ENCODE measurements at places on chromosomes 7 and 10. TPM values are rescaled to one million over a fixed set of nuclear protein-coding genes. Genes with fewer than 3 reads are reported as not detected.

DNA sequence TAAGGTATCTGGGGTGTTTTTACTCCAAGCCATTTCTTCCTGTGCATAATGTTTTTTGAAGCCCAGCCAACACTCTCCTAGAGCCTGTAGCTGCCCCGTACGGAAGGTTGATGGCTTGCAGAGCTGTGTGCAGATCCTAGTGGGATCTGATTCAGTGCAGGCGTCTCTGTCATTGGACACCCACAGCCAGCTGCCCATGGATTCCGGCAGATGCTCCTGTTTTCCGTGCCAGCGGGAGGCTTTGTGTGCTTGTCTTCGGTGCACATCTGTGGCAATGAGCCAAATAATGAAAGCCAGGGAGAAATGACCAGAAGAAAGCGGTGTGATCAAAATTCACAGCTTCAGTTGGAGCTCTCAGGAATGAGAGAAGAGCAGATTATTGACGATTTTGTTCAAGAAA is 426.4 kb downstream of the TYW1 start:
- no peak for DNase-seq

GRCh38 chr7:132609906-132610520 is 33.7 kb upstream of the PLXNA4 start:
- no peak for DNase-seq

- no peak for DNase-seq
Measured at GRCh38 chr10:3532644-3533043, 252.4 kb downstream of the KLF6 start.

DNA sequence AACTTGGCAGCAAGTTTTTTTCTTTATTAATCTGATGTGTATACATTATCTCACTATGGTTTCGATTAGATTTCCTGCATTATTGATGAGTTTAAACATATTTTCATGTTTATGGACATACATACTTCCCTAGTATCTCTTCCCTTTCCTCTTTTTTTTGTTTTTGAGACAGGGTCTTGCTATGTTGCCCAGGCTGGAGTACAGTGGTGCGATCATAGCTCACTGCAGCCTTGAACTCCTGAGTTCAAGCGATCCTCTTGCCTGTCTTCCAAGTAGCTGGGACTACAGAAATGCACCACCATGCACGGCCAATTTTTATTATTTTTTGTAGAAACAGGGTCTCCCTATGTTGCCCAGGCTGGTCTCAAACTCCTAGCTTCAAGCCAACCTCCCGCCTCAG is 18.9 kb downstream of the BAZ1B start:
- DNase-seq: no peak

- no peak for DNase-seq
Measured at GRCh38 chr10:96860631-96861277, 28.7 kb downstream of the LCOR start.

DNA sequence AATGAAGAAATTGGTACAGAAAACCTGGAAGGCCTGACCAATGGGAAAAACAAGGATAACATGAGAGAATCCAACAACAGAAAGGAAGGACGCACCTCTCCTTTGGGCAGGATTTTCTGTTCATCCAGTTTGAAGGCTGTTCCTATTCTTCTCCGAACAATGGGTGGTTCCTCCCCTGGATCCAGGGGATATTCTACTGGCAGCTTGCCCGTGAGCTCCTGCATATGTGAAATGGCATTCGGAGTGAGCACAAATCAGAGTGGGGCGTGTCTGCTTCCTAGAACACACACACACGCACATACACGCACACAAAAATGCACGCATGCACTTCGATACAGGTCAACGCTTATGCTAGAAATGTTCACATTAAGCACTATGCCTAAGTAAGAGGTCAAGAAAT is 83.5 kb downstream of the PRPF18 start:
- no peak for DNase-seq

- DNase-seq: peak; percentile 81
Measured at GRCh38 chr7:99473315-99473596, 566 bp downstream of the ZNF789 start.

DNA sequence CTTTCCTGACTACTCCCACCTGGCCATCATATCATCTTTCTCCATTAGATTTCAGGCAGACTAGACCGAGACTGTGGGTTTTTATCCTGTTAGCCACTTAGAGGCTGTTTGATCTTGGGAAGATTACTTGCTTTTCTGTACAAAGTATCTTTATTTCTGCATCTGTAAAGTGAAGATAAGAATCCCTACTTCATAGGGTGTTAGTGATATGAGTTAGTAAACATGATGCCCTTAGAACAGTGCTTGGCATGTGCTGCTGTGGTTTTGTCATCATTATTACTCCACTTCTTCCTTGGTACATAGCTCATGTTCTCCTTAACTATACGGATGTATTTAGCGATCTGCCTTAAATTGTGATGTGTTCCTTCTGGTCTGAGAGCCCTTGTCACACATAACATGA is 165.2 kb downstream of the AUTS2 start:
- no peak for DNase-seq

DNA sequence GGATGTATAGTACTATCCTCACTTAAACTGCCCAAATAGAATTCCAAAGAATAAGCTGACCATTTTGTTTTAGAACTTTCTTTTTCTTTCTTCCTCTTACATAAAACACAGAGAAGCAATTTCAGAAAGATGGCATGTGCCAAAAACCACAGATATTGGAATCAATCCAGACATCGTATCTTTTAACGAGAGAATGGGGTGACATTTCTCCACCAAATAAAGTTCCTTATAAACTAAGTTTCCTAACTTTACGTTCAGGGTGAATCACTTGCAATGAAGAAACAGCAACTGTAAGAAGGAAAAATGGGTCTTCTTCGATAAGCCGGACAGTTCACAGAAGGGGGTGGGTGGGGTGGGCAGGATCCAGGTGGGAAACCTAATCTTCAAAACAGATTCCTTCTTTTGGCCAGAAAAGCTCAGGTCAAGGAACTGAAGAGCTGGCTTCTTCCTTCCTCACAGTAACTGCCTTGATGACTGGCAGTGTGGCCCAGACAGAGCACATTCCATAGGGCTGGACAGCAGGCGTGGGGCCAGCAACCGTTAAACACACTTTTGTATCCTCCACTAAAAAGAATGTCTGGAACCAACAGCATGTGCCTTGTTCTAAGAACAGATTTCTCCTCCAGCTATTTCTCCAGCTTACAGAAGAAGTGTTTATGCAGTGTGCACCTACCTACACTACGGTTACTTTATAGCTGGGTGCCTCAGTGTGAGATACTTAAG is 31.5 kb downstream of the CREB3L2 start:
- no peak for DNase-seq

GRCh38 chr10:75397496-75398199 is 3.9 kb downstream of the ZNF503 start:
- DNase-seq: peak; percentile 20

GRCh38 chr10:63221950-63222349 is 88.8 kb downstream of the NRBF2 start:
- DNase-seq: no peak

- DNase-seq: peak; percentile 82
Measured at GRCh38 chr10:44513591-44513990, 128.7 kb upstream of the CXCL12 start.

DNA sequence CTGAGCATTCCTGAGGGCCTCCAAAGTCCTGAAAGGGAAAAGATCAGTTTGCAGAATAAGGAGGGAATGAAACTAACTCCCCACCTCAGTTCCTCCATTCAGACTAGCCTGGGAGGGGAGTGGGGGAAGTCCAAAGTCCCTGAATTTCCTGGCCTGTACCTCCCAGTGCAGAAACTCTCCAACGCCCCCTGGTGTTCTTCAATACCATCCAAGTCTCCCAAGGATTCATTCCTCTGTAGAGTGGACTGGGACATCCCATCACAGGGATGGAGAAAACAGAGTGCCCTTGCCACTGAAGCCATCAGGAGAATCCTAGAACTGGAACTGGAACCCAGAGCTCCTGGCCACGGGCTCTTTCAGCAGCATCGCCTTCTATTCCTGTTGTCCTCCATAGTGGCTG is 1.6 kb upstream of the COL13A1 start:
- DNase-seq: peak; percentile 72

COL13A1 gene
- 72.3 TPM for total RNA-seq

C10orf67 gene
- total RNA-seq: 0.11 TPM

RSPH10B2 gene
- total RNA-seq: 0.69 TPM

TCF7L2 gene
- 12.9 TPM for total RNA-seq

TYW1B gene
- total RNA-seq: 2.4 TPM

UCN3 gene
- not detected for total RNA-seq

BLNK gene
- total RNA-seq: not detected

KMT2C gene
- total RNA-seq: 37.3 TPM

KIF11 gene
- total RNA-seq: 19.9 TPM
